ENCODE measurements at places on chromosomes 1 and 21. TPM values are rescaled to one million over a fixed set of nuclear protein-coding genes. Genes with fewer than 3 reads are reported as not detected.

The CLEC20A gene
- not detected for total RNA-seq

The SLC45A1 gene
- 0.95 TPM for total RNA-seq

The CAPN8 gene
- total RNA-seq: not detected

The PMF1 gene
- 29.9 TPM for total RNA-seq

Data from astrocyte (in vitro differentiated cells and primary cell).